ENCODE measurements at places on chromosomes 13 and 19. TPM values are rescaled to one million over a fixed set of nuclear protein-coding genes. Genes with fewer than 3 reads are reported as not detected.

- DNase-seq: no peak
Observed at GRCh38 chr19:2053601-2054389, 2.8 kb upstream of the MKNK2 start.

- H3K4me1 ChIP-seq: no peaks in the 10 kb centered on the region
- H3K4me3 ChIP-seq: no peak overlapping the region
Observed at GRCh38 chr13:34640179-34640992, 301.7 kb upstream of the NBEA start.

- no peaks in the 10 kb centered on the region for H3K36me3 ChIP-seq
- no peak overlapping the region for H3K4me3 ChIP-seq
- no peak overlapping the region for H3K27ac ChIP-seq
- H3K27me3 ChIP-seq: no peaks in the 10 kb centered on the region
- H3K4me1 ChIP-seq: peaks cover 6% of the 10 kb centered on the region
Observed at GRCh38 chr13:80000684-80001509, 340.0 kb downstream of the SPRY2 start.

DNA sequence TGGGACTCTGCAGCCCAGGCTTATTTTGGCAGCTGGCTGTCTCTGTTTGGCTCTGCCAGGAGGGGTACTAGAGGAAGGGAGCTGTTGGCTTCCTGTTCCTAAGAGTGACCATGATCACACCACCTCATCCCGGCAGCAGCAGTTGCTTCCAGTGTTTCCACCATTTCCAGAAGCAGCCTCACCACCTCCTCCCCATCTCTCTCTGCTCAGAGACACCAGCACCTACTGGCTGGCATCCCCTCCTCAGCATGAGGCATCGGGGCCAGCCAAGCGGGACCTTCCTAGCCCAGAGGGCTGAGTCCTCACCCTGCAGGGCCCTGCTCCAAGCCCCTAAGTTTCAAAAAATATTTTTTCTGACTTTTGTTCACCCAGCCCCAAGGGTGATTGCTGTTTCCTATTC, 59.0 kb downstream of the NUFIP1 start:
- no peaks in the 10 kb centered on the region for H3K4me1 ChIP-seq
- H3K27ac ChIP-seq: no peak overlapping the region
- DNase-seq: no peak
- H3K4me3 ChIP-seq: no peak overlapping the region

Gene TUBA3C
- not detected for total RNA-seq

- peak; percentile 24 for DNase-seq
- no peaks in the 10 kb centered on the region for H3K36me3 ChIP-seq
- H3K4me3 ChIP-seq: no peak overlapping the region
- no peak overlapping the region for H3K27ac ChIP-seq
Observed at GRCh38 chr13:110107568-110108347, 199.2 kb downstream of the COL4A1 start.

Gene CLEC17A
- total RNA-seq: not detected

DNA sequence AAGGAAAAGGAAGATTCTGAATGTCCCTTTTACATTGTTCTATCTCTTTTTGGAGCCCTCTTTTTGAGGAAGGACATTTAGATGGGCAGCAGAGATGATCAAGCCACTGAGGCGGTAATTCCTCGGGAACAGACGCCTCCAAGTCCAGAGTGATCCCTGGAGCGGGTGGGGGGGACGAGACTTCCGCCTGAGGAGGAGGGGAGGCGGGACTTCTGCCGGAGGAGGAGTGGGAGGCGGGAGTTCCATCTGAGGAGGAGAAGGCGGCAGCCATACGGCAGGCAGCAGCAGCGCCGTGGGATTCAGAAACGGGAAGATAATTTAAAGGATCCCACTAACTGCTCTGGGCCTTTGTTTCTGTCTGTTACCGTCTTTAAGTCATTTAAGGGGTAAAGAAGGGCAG, 37.6 kb upstream of the CD177 start:
- no peak for DNase-seq
- H3K36me3 ChIP-seq: no peaks in the 10 kb centered on the region
- no peaks in the 10 kb centered on the region for H3K4me1 ChIP-seq

GRCh38 chr13:51849145-51850101, 4.4 kb upstream of the TMEM272 start:
- no peak for DNase-seq
- no peak overlapping the region for H3K27ac ChIP-seq
- H3K4me3 ChIP-seq: no peak overlapping the region
- no peaks in the 10 kb centered on the region for H3K27me3 ChIP-seq

GRCh38 chr19:16160943-16161560, 12.3 kb downstream of the CIB3 start:
- H3K4me3 ChIP-seq: no peak overlapping the region
- H3K4me1 ChIP-seq: peaks cover 2% of the 10 kb centered on the region
- no peaks in the 10 kb centered on the region for H3K27me3 ChIP-seq
- no peak for DNase-seq
- no peaks in the 10 kb centered on the region for H3K36me3 ChIP-seq

DNA sequence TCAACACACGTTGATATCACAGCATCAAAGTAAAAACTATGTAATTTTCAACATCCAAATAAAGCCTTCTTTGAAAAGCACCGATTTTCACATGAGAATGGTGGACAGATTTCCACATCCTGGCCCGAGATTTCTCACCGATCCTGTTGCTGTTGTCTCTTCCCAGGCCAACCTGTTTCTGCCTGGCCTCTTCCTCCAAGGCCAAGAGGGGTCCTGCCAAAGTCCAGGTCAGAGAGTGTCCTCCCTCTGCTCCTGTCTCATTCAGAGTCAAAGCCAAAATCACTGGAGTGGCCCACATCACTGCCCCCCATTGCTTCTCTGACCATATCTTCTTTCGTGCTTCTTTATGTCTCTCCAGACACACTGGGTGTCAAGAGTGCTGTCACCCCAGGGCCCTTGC, 49.5 kb downstream of the CHST8 start:
- DNase-seq: no peak
- no peaks in the 10 kb centered on the region for H3K4me1 ChIP-seq
- no peaks in the 10 kb centered on the region for H3K36me3 ChIP-seq
- no peaks in the 10 kb centered on the region for H3K27me3 ChIP-seq
- H3K4me3 ChIP-seq: no peak overlapping the region

Gene MAP2K2
- 64.4 TPM for total RNA-seq

DNA sequence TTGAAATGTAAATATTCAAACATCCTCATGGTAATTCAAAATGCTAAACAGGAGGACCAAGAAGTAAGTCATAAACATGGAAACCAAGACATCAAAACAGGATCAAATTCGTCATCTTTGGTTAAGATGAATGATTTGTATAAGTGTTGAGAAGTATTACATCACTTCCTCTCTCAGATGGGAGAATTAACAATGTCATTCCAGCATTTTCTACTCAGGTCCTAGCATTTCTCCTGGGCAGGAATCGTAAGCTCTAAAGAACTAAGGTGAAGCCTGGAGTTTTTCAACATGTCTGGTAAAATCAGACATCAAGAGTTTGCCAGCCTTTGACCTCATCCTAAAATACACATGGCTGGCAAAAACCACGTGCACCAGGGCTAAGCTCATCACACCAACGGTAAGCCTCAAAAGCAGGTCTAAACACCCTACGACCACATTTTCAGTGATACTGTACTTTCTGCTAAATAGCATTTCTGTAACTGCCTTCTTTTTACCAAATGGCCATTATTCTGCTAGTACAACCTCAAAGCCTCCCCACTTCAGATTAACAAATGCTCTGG, 24.8 kb downstream of the RANBP3 start:
- H3K27me3 ChIP-seq: no peaks in the 10 kb centered on the region
- H3K27ac ChIP-seq: peak overlapping the region; percentile 36
- H3K4me1 ChIP-seq: peaks cover 65% of the 10 kb centered on the region
- H3K36me3 ChIP-seq: no peaks in the 10 kb centered on the region
- no peak for DNase-seq
- H3K4me3 ChIP-seq: no peak overlapping the region

Gene SOHLH2
- total RNA-seq: 0.84 TPM

DNA sequence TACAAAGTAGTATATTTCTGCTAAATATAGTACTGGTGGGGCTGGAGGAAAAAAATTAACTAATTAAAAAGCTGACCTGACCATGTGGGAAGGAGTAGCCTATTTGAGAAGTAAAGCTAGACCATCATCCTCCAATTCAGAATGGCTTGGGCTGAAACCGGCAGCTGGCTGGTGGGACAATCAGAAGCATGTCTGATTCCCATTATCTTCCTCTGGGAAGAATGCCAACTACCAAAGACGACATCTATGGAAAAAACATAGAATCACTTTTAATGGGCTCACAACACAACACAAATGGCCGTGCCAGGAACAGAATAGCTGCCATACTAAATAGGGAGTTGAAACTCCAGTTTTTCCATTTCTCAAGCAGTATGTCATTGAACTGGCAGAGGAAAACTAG, 120.4 kb upstream of the FREM2 start:
- no peak overlapping the region for H3K4me3 ChIP-seq
- H3K27ac ChIP-seq: no peak overlapping the region
- H3K27me3 ChIP-seq: no peaks in the 10 kb centered on the region
- no peaks in the 10 kb centered on the region for H3K36me3 ChIP-seq
- no peaks in the 10 kb centered on the region for H3K4me1 ChIP-seq

GRCh38 chr13:94716016-94716415, 3.7 kb upstream of the SOX21 start:
- DNase-seq: no peak
- no peak overlapping the region for H3K4me3 ChIP-seq
- H3K4me1 ChIP-seq: peaks cover 16% of the 10 kb centered on the region
- H3K27me3 ChIP-seq: peaks cover 20% of the 10 kb centered on the region
- H3K27ac ChIP-seq: no peak overlapping the region

Gene TECR
- 35.3 TPM for total RNA-seq

Gene ZNF578
- 0.56 TPM for total RNA-seq

Gene CFAP97D2
- total RNA-seq: not detected

Gene KLC3
- total RNA-seq: 0.08 TPM

All from liver (tissue), 10 donors.